NK-92 treated with Interleukin-12 subunit alpha and Interleukin-12 subunit beta, amount 100 ng/mL, for 24 hours (cell line): ENCODE measurements at places on chromosomes 13 and 19.

GRCh38 chr19:51441410-51442390 is 16.6 kb downstream of the SIGLEC8 start:
- DNase-seq = peak; percentile 94

GRCh38 chr13:34104853-34105252 is 286.9 kb downstream of the RFC3 start:
- no peak for DNase-seq

DNA sequence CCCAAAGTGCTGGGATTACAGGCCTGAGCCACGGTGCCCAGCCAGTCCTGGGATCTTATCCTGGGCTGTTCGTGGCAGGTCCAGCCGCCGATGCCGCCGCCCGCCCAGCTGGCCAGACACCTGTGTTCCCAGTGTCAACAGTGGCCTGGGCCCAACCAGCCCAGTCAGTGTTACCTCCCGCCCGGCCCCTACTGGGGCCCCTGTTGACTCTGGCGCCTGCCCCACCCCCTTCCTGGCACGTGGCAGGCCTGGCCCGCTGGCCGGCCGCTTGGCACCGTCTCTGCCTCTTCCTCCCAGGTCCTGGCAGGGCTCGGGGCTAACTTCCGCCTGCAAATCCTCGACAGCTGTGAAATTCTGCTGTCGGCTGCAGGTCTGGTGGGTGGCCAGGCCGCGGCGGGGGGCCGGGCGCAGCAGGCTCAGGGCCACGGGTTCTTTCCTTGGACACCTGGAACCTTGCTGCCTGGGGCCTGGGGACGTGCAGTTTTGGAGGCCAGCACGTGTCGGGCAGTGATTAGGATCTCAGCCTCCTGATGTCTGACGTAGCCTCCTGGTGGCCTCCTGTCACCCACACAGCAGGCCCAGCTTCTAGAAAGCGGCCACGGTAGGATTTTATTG is 9.1 kb downstream of the ARID3A start:
- DNase-seq = no peak

- no peak for DNase-seq
These were observed 21.0 kb downstream of the SPACA7 start for GRCh38 chr13:112397108-112397507.

GRCh38 chr19:44278181-44278690 is 18.6 kb downstream of the ZNF233 start:
- no peak for DNase-seq

DNA sequence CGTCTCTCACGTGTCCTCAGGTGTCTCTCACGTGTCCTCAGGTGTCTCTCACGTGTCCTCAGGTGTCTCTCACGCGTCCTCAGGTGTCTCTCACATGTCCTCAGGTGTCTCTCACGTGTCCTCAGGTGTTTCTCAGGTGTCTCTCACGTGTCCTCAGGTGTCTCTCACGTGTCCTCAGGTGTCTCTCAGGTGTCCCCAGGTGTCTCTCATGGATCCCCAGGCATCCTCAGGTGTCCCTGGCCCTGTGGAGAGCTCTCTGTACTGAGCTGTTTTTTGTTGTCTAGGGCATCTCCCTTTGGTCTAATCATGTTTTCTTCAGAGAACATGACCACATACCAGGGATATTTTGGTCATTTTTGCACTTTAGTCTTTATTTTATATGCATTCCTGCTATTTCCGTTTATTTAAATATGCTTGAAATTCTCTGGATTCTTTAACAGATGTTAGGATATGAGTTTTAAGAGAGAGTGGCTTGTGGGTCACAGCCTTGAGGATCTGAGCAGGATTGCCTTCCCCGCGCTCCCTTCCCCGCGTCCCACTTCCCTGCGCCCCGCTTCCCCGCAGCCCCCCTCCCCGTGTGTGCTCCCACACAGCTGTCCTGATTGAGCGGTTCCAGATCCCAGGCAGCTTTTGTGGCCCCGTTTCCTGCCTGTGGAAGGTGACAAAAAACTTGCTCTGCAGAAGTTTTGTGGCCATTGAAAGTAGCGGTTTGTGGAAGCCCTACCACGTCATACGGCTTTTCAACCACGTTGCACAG is 31.9 kb downstream of the ATP4B start:
- no peak for DNase-seq

DNA sequence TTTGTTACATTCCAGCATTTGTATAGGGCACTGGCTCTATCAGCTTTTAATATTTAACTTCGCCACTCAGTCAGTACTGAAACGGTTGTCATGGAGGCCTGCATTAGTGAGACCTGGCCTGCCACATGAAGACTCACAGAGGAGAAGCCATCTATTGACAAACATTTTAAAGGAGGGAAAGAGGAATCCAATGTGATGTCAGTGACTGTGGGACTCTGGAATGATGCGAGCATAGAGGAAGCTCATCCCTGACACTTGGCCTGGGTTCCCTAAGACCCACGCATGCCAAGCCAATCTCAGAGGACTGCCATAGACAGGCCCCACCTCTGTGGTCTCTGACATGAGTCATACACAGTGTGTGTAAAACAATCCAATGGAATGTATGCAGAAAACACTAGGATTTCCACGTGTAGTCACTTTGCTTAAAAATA is 7.9 kb upstream of the DPY19L3 start:
- no peak for DNase-seq

DNA sequence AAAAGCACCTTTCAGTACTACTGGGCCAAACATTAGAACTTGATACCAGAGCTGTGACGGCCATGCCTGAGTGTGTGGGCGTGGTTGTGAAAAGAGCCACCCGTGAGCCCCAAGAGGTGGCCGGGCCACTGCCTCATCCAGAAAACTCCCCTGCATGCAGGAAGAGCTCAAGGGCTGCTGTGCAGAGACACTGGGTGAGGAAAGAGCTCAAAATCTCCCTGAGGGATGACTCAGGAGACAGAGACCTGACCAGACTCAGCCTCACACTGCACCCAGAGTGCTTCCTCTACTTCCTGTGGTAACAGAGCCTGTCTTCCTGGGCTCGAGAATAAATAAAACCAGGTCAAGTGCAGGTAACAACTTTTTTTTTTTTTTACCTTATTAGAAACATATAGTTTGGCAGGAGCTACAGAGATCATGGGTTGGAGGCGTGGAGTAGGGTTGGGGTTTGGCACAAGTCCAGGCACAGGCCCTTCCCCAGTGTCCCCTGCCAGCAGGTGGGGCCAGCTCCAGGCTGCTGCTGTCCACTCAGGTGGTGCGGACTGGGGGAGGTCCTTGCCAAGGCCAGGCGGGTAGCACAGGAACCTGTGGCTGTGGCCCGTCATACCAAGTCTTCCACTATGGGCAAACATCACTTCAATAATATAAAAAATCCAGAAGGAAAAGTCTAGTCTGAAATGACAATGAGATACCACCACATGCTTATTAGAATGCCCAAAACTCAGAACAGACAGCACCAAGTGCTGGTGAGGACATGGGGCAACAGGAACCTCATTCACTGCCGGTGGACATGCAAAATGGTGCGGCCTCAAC is 25.5 kb downstream of the ELL start:
- DNase-seq = peak; percentile 78

GRCh38 chr13:100106005-100106404 is 17.1 kb downstream of the PCCA start:
- DNase-seq = no peak

DNA sequence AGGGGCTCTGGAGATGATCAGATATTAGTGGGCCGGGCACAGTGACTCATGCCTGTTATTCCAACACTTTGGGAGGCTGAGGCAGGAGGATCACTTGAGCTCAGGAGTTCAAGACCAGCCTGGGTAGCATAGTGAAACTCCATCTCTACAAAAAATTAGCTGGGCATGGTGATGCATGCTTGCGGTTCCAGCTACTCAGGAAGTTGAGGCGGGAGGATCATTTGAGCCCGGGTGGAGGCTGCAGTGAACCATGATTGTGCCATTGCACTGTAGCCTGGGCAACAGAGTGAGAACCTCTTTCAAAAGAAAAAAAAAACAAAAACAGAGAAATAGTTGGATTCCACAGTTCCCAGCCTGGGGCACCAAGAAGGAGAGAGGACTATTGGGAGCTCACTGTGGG is 17.9 kb upstream of the SHFL start:
- no peak for DNase-seq

GRCh38 chr13:89029062-89029461 is 1357.9 kb downstream of the SLITRK5 start:
- DNase-seq = no peak

DNA sequence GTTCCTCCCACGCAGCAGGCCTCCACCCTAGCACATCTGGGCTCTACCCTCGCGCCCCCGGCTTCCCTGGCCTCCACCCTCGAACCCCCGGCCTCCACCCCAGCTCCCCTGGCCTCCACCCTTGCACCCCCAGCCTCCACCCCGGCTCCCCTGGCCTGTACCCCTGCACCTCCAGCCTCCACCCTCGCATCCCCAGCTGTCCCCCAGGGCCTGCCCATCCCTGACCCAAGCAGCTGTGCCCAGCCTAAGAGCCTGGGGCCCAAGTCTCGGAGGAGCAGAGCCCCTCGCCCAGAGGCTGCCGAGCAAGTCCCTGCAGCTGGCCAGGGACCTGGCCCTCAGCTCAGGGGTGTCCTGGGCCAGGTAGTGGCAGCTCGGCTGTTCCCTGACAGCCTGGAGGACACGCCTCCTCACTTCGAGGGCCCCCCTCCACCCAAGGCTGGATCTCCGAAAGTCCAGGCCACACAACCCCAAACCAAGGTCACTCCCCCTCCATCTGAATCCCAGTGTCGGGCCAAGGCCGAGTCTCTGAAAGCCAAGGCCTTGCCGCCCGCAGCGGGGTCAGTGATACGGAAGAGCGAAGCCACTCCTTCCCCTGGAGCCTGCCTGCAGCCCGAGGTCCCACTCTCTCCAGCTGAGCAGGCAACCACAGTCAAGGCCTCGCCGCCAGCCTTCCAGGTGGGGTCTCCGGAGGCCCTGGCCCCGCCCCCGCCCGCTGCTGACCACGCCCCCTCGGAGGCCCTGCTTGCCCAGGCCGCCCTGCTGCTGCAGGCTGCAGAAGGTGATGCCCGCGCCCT is 7.9 kb upstream of the ARHGAP33 start:
- DNase-seq = no peak

- DNase-seq = no peak
These were observed 76.6 kb upstream of the KLF12 start for GRCh38 chr13:74210693-74211393.

DNA sequence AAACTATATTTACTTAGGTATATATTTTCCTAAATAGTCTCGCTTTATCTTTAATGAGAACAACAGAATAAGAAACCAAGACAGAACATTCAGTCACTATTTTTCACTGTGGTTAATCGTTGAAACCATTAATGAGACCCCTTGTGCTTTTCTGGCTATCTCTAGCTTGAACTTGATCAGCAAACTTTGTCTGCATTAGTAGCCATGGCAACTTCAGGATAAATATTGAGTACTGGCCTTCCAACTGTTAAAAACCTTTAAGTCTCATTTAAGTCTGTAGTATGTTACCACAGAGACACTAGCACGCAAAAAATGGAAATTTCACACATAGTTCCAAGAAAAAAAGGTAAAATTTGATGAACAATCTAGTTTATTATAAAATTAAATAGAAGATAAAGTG is 946.0 kb downstream of the SLITRK5 start:
- DNase-seq = no peak

DNA sequence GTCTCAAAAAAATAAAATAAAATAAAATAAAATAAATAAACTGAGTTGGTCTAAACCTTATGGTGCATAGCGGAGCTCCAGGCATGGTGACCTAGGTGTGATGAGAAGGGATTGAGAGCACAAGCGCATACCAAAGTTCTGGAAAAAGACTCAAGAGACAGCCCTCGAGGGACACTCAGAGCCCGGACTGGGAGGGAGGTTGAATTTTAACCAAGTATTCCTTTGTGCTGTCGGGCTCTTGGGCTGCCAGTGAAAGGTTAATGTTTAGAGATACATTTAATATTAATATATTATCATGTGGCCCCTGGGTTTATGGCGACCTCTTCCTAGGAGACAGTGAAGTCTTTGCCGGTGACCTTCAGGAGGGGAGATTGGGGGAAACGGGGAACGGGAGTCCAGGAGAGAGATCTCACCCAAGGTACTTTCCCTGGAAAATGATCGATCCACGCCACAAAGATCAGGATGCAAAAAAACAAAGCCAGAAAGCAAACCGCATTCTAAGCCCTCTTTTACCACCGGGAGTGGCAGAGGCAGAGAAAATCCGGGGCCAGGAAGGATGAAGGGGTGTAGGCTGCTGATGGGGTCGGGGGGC is 1.6 kb downstream of the FUT6 start:
- no peak for DNase-seq

- DNase-seq = no peak
These were observed 646 bp downstream of the ZNF567 start for GRCh38 chr19:36688058-36688457.

DNA sequence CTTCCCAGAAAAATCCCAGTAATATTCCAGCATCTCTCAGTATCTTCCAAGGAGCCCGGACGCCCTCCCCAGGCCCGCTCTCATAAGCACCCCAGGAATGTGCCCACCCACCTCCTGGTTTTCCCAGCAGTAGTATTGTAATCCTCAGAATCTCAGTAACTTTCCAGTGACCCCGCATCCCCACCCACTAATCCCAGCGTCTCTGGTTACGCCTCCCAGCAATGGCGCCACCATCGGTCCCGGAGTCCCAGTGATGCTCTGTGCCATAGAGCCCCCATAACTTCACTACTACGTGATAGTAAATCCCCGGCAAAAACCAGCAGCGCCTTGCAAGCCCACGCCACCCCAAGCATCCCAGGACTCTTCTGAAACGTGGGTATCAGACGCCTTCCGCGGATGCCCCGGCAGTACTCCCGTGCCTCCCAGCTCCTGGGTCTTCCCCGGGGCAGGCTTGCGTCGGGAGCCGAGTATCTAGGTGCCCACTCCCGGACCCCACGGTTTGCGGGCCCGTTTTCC is 928 bp upstream of the PNPLA6 start:
- no peak for DNase-seq

- DNase-seq = no peak
These were observed 652 bp downstream of the CHERP start for GRCh38 chr19:16541526-16542044.

GRCh38 chr13:45199711-45200110 is 1.1 kb downstream of the KCTD4 start:
- DNase-seq = no peak

DNA sequence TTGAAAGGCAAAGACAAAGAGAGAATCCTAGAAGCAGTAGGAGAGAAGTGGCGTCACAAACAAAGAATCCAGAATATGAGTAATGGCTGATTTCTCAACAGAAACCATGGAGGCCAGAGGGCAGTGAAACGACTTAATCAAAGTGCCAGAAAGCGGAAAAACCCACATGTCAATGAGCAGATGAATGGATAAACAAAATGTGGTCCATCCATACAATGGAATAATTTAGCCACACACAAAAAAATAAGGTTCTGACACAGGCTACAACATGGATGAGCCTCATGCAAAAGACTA is 52.2 kb upstream of the RANBP3 start:
- DNase-seq = no peak

GRCh38 chr13:64127192-64127591 is 2711.5 kb upstream of the PCDH20 start:
- no peak for DNase-seq
